ENCODE measurements at places on chromosomes 7 and 10. TPM values are rescaled to one million over a fixed set of nuclear protein-coding genes. Genes with fewer than 3 reads are reported as not detected.

TRIM50 gene
- total RNA-seq: not detected

EGFR gene
- not detected for total RNA-seq

- no peaks in the 10 kb centered on the region for H3K4me1 ChIP-seq
- no peaks in the 10 kb centered on the region for H3K36me3 ChIP-seq
- no peak overlapping the region for H3K27ac ChIP-seq
These were observed 492.5 kb downstream of the ARL4A start for GRCh38 chr7:13179775-13180523.

DNA sequence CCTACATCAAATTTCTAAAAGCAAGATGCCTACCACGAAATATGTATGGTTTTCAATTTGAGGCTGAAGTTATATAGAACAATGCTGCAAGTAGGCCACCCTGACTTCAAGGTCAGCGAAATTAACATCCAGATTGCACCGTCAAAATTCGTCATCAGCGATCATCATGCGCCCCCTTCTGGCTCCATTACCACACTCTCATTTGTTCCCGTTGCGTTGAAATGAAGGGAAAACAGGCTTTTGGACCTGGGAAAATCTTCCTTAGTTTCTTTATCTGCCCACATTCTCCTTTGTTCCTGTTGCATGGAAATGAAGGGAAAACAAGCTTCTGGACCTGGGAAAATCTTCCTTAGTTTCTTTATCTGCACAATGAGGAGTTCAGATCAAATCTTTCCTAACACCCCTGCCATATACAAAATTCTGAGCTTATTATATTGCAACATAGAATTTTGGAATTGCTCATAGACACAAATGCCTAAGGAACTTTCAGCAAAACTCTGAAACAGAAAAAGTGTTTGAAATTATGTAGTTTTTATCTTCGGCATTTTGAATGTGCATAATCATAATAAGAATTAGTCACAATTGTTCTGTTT, 98.2 kb upstream of the PRKCQ start:
- H3K4me1 ChIP-seq: peaks cover 4% of the 10 kb centered on the region
- DNase-seq: peak; percentile 76
- H3K36me3 ChIP-seq: no peaks in the 10 kb centered on the region
- H3K27me3 ChIP-seq: peaks cover 6% of the 10 kb centered on the region
- H3K27ac ChIP-seq: no peak overlapping the region

GRCh38 chr7:110780712-110781111, 310.2 kb upstream of the LRRN3 start:
- no peak overlapping the region for H3K27ac ChIP-seq
- H3K4me1 ChIP-seq: peaks cover 3% of the 10 kb centered on the region
- H3K27me3 ChIP-seq: no peaks in the 10 kb centered on the region
- H3K36me3 ChIP-seq: no peaks in the 10 kb centered on the region
- no peak overlapping the region for H3K4me3 ChIP-seq
- no peak for DNase-seq

PHF14 gene
- 31.5 TPM for total RNA-seq

MALRD1 gene
- total RNA-seq: not detected

MSS51 gene
- total RNA-seq: 2.1 TPM

GRCh38 chr7:24244554-24244953, 39.4 kb upstream of the NPY start:
- H3K27ac ChIP-seq: no peak overlapping the region
- DNase-seq: no peak
- peaks cover 7% of the 10 kb centered on the region for H3K27me3 ChIP-seq
- no peaks in the 10 kb centered on the region for H3K36me3 ChIP-seq

- no peak overlapping the region for H3K27ac ChIP-seq
- no peaks in the 10 kb centered on the region for H3K36me3 ChIP-seq
- H3K27me3 ChIP-seq: peaks cover 86% of the 10 kb centered on the region
These were observed 79.9 kb upstream of the EN2 start for GRCh38 chr7:155377838-155378579.

GRCh38 chr10:101814466-101815071, 3.7 kb downstream of the OGA start:
- peak overlapping the region; percentile 97 for H3K4me3 ChIP-seq
- H3K4me1 ChIP-seq: peaks cover 46% of the 10 kb centered on the region
- peaks cover 31% of the 10 kb centered on the region for H3K36me3 ChIP-seq
- H3K27ac ChIP-seq: peak overlapping the region; percentile 88
- DNase-seq: no peak

EBLN1 gene
- not detected for total RNA-seq

- DNase-seq: peak; percentile 47
- H3K4me1 ChIP-seq: peaks cover 12% of the 10 kb centered on the region
- H3K36me3 ChIP-seq: no peaks in the 10 kb centered on the region
These were observed 8.3 kb upstream of the PPP1R35 start for GRCh38 chr7:100444311-100445278.

- H3K4me3 ChIP-seq: peak overlapping the region; percentile 2
- no peaks in the 10 kb centered on the region for H3K27me3 ChIP-seq
- H3K4me1 ChIP-seq: peaks cover 52% of the 10 kb centered on the region
- no peak for DNase-seq
- peaks cover 26% of the 10 kb centered on the region for H3K36me3 ChIP-seq
These were observed 129.4 kb downstream of the NRBF2 start for GRCh38 chr10:63262430-63263073.

DNA sequence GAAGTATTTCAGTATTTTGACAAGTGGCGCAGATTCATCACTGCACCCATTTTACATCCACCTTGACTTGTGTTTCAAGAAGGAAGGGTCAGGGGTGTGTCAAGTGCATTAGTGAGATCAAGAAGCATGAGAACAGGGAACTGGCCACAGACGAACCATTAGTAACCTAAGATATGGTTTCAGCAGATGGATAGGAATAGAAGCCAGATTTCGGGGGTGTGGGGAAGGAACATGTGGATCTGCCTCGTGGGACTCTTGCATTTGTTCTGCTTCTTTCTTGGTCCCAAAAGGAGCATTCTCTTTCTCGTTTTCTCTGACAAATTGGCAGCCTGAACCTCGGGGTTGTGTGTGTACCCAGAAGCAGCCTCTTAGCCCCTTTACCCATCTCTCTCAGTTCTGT, 9.6 kb downstream of the DENND2A start:
- peaks cover 15% of the 10 kb centered on the region for H3K27me3 ChIP-seq
- H3K4me3 ChIP-seq: no peak overlapping the region
- H3K27ac ChIP-seq: no peak overlapping the region
- H3K36me3 ChIP-seq: no peaks in the 10 kb centered on the region

DNA sequence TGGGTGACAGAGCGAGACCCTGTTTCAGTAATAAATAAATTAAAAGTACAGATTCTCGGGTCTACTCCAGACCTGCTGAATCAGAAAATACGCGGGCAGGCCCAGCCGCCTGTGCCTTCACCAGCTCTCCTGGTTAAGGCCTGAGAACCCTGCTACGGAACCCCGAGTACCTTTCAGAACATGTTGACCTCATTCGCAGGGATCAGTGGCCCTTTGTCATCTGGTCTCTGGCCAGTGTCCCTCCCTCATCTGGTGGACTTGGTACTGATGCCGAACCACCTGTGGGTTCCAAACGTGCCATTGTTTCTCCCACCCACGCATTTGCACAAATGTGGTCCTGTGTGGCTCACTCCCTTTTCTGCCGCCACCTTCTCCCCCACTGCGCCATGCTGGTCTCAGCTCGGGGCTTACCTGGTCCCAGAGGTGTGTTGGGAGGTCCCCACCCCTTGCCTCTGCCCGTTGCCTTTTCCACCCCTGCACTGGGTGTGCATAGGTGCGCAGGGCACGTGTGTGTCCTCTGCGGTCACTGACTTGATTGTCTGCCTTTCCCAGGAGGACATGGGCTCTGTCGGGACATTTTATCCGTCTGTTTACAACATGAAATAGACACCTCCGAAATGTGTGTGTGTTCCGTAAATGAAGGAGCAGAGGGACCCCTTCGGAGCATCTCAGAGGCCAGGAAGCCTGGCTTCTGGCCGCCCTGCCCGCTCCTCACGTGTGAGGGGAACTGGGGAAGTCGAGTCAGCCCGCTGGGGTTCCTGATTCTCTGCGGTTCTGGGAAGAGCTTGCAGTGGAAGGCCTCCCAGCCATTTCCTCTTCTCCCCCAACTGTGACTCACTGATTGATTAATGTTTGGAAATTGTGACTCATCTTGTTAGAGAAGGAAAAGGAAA, 135.2 kb downstream of the CUX1 start:
- no peak for DNase-seq
- peak overlapping the region; percentile 4 for H3K4me3 ChIP-seq

- no peak overlapping the region for H3K4me3 ChIP-seq
- H3K4me1 ChIP-seq: no peaks in the 10 kb centered on the region
- no peaks in the 10 kb centered on the region for H3K27me3 ChIP-seq
- no peak overlapping the region for H3K27ac ChIP-seq
- DNase-seq: no peak
- H3K36me3 ChIP-seq: no peaks in the 10 kb centered on the region
These were observed 73.7 kb upstream of the CAPZA2 start for GRCh38 chr7:116788572-116789197.

GRCh38 chr10:115945701-115946445, 327.1 kb downstream of the GFRA1 start:
- H3K4me3 ChIP-seq: no peak overlapping the region
- no peaks in the 10 kb centered on the region for H3K4me1 ChIP-seq
- no peaks in the 10 kb centered on the region for H3K27me3 ChIP-seq
- no peak overlapping the region for H3K27ac ChIP-seq
- no peak for DNase-seq

- no peaks in the 10 kb centered on the region for H3K36me3 ChIP-seq
- DNase-seq: no peak
- no peaks in the 10 kb centered on the region for H3K27me3 ChIP-seq
- no peaks in the 10 kb centered on the region for H3K4me1 ChIP-seq
These were observed 23.0 kb upstream of the ITPRID1 start for GRCh38 chr7:31490796-31491314.

GRCh38 chr7:34357068-34357467, 300.9 kb upstream of the NPSR1 start:
- no peaks in the 10 kb centered on the region for H3K36me3 ChIP-seq
- no peak overlapping the region for H3K4me3 ChIP-seq
- no peak overlapping the region for H3K27ac ChIP-seq
- no peak for DNase-seq
- no peaks in the 10 kb centered on the region for H3K4me1 ChIP-seq
- H3K27me3 ChIP-seq: no peaks in the 10 kb centered on the region

AMZ1 gene
- total RNA-seq: 0.83 TPM

FAM25G gene
- not detected for total RNA-seq

DNA sequence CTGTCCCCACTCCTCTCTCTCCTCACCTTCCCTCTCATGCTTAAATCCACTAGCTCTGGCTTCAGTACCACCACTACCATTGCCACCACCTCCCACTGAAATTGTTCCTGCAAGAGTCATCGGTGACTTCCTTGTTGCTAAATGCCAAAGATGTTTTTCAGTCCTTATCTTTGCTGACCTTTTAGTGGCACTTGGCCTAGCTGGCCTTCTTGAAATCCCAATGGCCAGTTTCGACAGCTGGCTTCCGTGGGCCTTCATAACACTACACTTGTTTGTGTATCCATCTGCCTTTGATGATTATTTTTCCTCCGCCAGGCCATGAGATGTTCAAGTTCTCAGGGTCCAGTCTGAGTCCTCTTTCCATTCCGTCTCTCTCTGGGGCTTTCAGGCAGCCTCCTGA, 118.2 kb upstream of the NANOS1 start:
- H3K27ac ChIP-seq: no peak overlapping the region
- peaks cover 5% of the 10 kb centered on the region for H3K27me3 ChIP-seq
- DNase-seq: no peak
- no peaks in the 10 kb centered on the region for H3K4me1 ChIP-seq

- no peak overlapping the region for H3K27ac ChIP-seq
- peaks cover 3% of the 10 kb centered on the region for H3K27me3 ChIP-seq
- H3K4me3 ChIP-seq: no peak overlapping the region
- H3K4me1 ChIP-seq: no peaks in the 10 kb centered on the region
- no peaks in the 10 kb centered on the region for H3K36me3 ChIP-seq
- DNase-seq: no peak
These were observed 89.2 kb upstream of the CTTNBP2 start for GRCh38 chr7:117962366-117962994.

- H3K4me1 ChIP-seq: no peaks in the 10 kb centered on the region
- H3K36me3 ChIP-seq: no peaks in the 10 kb centered on the region
- H3K4me3 ChIP-seq: no peak overlapping the region
- DNase-seq: no peak
These were observed 312.0 kb downstream of the WDR37 start for GRCh38 chr10:1367938-1368841.

DNA sequence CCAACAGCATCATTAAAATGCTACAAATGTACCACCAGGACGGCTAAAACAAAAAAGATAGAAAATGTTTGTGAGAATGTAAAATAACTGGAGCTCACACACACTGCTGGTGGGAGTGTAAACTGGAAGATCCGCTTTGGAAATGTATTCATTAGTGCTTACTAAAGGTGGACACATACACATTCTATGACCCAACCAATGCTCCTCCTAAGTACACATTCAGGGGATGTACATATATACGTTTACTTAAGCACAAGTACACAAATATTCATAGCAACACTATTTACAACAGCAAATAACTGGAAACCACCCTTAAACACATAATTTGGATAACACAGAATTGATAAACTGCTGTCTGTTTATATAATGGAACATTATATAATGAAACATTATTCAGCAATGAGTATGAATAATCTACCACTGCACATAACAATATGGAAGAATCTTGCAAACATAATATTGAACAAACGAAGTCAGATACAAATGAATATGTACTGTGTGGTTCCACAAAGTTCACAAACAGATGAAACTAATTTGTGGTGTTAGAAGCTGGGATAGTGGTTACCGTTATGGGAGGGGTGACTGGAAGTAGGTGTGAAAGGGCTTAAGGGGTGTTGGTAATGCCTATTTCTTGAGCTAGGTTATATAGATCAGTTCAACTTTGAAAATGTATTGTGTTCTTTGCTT, 52.1 kb downstream of the STRA8 start:
- no peaks in the 10 kb centered on the region for H3K36me3 ChIP-seq
- H3K4me1 ChIP-seq: peaks cover 19% of the 10 kb centered on the region
- no peak overlapping the region for H3K27ac ChIP-seq
- no peak for DNase-seq
- no peak overlapping the region for H3K4me3 ChIP-seq

C1QL3 gene
- not detected for total RNA-seq

- no peak overlapping the region for H3K4me3 ChIP-seq
- no peaks in the 10 kb centered on the region for H3K27me3 ChIP-seq
- no peak overlapping the region for H3K27ac ChIP-seq
- no peak for DNase-seq
These were observed 660.2 kb upstream of the IGFBP3 start for GRCh38 chr7:46581268-46581667.

Measured in activated CD4-positive, alpha-beta memory T cell treated with anti-CD3 and anti-CD28 coated beads for 36 hours (primary cell).